Astrocyte (in vitro differentiated cells and primary cell): ENCODE measurements at places on chromosomes 7 and 10.

- no peaks in the 10 kb centered on the region for H3K4me1 ChIP-seq
- no peak overlapping the region for H3K4me3 ChIP-seq
- peaks cover 5% of the 10 kb centered on the region for H3K27me3 ChIP-seq
- no peak overlapping the region for H3K27ac ChIP-seq
These were observed 6.3 kb downstream of the WNT16 start for GRCh38 chr7:121334875-121335648.

GRCh38 chr7:71507680-71508602, 376.0 kb downstream of the GALNT17 start:
- no peaks in the 10 kb centered on the region for H3K4me1 ChIP-seq
- no peak overlapping the region for H3K4me3 ChIP-seq
- H3K27me3 ChIP-seq = no peaks in the 10 kb centered on the region
- H3K36me3 ChIP-seq = no peaks in the 10 kb centered on the region
- DNase-seq = no peak

DNA sequence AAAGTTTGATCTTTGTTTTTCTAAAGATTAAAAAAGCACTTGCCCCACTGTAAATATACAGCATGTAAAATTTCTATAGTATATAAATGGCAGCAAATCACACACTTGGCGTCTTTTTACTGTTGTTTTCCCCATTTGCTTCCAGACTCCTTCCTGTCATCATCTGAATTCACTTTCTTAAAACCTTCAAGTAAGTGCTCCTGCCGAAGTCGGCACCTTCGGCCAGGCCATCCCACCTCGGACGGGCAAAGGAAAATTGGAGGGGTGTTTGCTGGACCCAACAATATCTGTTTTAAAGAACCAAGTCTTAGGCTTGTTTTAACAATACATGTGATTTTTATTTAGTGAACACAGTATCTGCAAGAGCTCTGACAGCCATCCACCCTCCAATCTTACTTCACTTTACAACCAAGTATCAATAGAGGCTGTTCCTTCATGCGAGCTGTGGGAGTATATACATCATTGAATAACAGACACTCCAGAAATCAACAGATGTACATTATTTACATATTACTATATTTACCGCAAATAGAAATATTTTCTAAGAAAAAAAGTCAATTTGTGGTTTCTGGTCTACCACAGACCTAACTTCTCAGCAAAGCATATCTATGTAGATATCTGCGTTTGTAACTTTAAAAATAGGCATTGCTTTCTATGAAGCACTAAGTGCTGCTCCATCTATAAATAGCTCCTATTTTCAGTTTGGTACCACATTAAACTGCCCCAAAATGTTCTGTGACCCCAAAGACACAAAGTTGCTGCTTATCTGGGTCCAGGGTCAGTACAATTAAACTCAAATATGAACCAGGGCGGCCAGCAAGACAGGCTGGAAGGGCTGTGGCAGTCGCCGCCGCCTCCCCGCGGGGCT, 110.7 kb downstream of the CYTH3 start:
- H3K4me3 ChIP-seq = no peak overlapping the region
- H3K4me1 ChIP-seq = peaks cover 2% of the 10 kb centered on the region
- H3K27me3 ChIP-seq = no peaks in the 10 kb centered on the region
- peaks cover 16% of the 10 kb centered on the region for H3K36me3 ChIP-seq
- DNase-seq = no peak

DNA sequence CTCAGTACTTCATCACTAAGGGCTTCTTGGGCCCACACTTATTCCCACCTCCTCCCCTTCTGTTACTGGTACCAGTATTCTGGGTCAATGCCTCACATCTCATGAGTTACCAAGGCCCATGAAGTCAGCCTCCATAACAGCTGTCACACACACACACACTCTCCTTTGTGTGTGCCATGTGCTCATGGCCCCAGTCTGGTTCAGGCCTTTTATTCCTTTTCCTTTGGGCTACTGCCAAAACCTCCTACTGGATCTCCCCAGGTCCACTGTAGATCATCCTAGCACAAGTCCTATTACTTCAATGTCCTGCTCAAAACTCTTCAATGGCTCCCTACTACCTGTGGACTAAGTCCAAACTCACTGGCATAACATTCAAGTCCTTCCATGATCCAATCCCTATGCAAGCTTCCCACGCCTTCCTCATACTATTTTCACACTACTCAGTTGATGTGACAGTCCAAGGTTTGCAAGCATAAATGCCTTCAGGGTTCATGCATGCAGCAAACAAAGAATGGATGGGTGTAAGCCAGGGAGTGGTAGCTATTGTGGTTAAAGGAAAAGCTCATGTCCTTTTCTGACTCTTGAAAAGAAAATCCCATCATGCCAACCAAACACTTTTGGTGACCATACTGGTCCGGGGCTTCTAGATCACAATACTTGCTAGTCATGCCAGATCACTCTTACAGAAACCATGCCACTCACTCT, 68.1 kb downstream of the CCDC6 start:
- no peak for DNase-seq
- H3K4me1 ChIP-seq = no peaks in the 10 kb centered on the region
- H3K27ac ChIP-seq = no peak overlapping the region
- H3K27me3 ChIP-seq = no peaks in the 10 kb centered on the region
- no peak overlapping the region for H3K4me3 ChIP-seq
- H3K36me3 ChIP-seq = peaks cover 4% of the 10 kb centered on the region

DNA sequence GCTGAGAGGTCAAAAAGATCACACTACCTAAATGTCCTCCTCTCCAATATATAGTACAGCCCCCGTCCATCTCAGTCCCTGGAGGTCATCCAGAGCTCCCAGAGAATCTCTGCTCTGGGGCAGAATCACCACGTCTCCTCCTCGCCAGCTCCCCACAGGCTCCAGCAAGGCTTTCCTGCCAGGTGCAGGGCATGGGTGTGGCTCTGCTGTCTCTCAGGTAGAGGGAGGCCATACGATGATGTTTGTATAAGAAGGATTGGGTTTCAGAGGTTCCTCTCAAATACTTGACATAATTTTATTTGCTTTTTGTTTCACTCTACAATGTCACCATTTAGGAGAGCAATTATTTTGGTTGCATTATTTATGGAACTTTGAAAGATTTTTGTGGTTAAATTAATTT, 98.3 kb upstream of the PRSS58 start:
- H3K36me3 ChIP-seq = no peaks in the 10 kb centered on the region
- no peaks in the 10 kb centered on the region for H3K4me1 ChIP-seq
- no peak overlapping the region for H3K27ac ChIP-seq
- H3K4me3 ChIP-seq = no peak overlapping the region

- no peaks in the 10 kb centered on the region for H3K4me1 ChIP-seq
- H3K27me3 ChIP-seq = peaks cover 39% of the 10 kb centered on the region
- DNase-seq = no peak
- H3K4me3 ChIP-seq = no peak overlapping the region
- H3K36me3 ChIP-seq = no peaks in the 10 kb centered on the region
These were observed 1.0 kb upstream of the LRRTM3 start for GRCh38 chr10:66924674-66925345.

DNA sequence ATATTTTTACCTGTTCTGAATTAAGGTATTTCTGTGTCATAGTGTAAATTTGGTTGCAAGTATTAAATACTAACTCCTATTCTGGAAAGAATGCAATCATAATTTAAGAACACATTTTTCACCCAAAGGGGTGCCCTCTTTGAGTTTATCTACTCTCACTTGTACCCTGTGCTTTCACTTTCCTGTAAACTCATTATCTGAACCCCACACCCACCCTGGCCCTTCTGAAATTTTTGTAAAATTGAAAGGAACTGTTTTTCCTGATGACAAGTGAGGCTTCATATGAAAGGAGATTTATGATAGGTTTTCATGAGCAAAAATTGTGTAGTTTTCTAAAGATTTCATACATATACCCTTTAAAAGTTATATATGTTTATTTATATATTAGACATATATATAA, 134.5 kb downstream of the WNT2 start:
- no peaks in the 10 kb centered on the region for H3K27me3 ChIP-seq
- DNase-seq = no peak
- H3K27ac ChIP-seq = no peak overlapping the region

DNA sequence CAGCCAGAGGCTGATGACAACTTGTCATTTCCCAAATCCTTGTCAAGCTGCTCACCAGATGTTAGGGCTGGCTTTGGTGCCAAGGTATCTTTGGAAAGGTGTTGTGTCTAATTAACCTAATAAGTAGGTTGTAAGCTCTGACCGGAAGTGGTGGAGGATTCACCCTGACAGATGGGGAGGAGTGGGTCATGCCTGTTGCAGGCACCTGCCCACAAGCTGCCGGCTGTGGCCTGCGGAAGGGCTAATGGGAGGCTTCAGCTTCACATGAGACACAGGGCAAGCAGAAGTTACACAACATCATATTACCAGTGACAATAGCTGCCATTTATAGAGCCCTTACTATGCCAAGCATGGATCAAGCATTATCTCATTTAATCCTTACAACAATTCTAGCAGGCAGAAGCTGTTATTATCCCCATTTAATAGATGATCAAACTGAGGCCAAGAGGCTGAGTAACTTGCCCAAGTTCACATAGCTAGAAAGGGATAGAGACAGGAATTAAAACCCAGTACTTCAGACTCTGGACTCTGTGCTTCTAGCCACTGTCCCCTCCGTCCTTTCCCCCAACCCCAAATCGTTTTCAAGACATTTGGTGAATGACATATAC, 63.1 kb upstream of the DUSP5 start:
- H3K4me1 ChIP-seq = no peaks in the 10 kb centered on the region
- H3K27me3 ChIP-seq = no peaks in the 10 kb centered on the region
- no peaks in the 10 kb centered on the region for H3K36me3 ChIP-seq
- DNase-seq = no peak
- H3K4me3 ChIP-seq = no peak overlapping the region
- H3K27ac ChIP-seq = no peak overlapping the region

DNA sequence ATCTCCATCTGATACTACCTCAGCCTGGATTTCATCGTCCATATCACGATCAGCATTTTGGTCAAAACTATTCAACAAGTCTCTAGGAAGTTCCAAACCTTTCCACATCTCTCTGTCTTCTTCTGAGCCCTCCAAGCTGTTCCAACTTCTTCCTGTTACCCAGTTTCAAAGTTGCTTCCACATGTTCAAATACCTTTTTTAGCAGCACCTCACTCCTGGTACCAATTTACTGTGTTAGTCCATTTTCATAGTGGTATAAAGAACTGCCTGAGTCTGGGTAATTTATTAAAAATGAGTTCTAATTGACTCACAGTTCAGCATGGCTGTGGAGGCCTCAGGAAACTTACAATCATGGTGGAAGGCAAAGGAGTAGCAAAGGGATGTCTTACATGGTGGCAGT, 41.1 kb upstream of the PPP1R3A start:
- no peaks in the 10 kb centered on the region for H3K27me3 ChIP-seq
- H3K27ac ChIP-seq = no peak overlapping the region
- H3K4me3 ChIP-seq = no peak overlapping the region

DNA sequence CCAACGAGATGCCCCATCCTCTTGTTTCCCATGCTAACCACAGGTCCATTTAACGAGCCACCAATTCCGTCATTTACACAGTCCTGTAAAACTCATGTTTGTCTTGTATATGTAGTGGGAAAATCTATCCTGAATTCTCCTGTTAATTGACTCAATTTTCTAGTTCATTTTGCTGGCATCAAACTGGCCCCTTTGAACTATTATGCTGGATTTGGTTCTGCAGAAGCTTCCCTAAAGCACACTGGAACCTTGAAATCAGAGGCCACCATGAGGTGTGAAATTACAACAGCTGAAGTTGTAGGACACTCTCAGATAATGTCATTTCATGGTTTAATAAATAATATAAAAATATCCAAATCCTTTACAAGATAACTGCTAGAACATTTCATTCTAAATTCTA, 129.8 kb upstream of the AKR1E2 start:
- no peak for DNase-seq
- peaks cover 6% of the 10 kb centered on the region for H3K4me1 ChIP-seq
- H3K36me3 ChIP-seq = no peaks in the 10 kb centered on the region
- no peak overlapping the region for H3K4me3 ChIP-seq
- H3K27ac ChIP-seq = no peak overlapping the region
- no peaks in the 10 kb centered on the region for H3K27me3 ChIP-seq

DNA sequence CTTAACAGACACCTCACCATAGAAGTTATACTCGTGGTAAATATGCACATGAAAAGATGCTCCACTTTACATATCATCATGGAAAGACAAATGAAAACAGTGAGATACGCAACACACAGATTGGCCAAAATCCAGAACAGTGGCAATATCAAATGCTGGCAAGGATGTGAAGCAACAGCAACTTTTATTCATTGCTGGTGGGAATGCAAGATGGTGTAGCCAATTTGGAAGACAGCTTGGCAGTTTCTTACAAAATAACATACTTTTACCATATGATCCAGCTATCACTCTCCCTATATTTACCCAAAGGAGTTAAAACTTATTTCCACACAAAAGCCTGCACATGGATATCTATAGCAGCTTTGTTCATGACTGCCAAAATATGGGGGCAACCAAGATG, 46.4 kb downstream of the SGCE start:
- H3K27ac ChIP-seq = no peak overlapping the region
- no peak for DNase-seq
- no peak overlapping the region for H3K4me3 ChIP-seq

GRCh38 chr7:24157666-24158065, 126.3 kb upstream of the NPY start:
- H3K4me3 ChIP-seq = no peak overlapping the region
- H3K27me3 ChIP-seq = no peaks in the 10 kb centered on the region
- H3K36me3 ChIP-seq = no peaks in the 10 kb centered on the region
- DNase-seq = no peak

DNA sequence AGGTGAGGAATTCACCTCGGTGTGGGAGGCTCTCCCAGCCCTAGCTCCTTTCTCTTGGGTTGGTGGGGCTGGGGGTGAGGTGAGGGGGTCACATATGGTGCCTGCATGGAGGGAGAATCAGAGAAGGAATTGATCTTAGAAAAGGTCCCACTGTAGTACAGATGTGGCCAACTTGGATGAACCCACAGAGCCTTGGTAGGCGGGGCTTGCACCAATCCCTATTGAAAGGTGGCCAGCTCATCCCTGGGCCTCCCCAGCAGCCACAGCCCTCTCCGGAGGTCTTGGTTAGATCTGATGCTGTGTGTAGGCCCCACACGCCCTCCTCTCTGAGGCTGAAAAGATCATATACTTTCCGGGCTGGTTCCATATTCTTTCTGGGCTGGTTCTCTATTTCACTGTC, 19.0 kb downstream of the HKDC1 start:
- no peak overlapping the region for H3K27ac ChIP-seq
- no peaks in the 10 kb centered on the region for H3K27me3 ChIP-seq
- no peak overlapping the region for H3K4me3 ChIP-seq
- H3K4me1 ChIP-seq = peaks cover 15% of the 10 kb centered on the region
- DNase-seq = no peak

- H3K4me3 ChIP-seq = no peak overlapping the region
- no peaks in the 10 kb centered on the region for H3K4me1 ChIP-seq
- H3K27ac ChIP-seq = no peak overlapping the region
- DNase-seq = no peak
- no peaks in the 10 kb centered on the region for H3K27me3 ChIP-seq
- peaks cover 2% of the 10 kb centered on the region for H3K36me3 ChIP-seq
These were observed 157.9 kb upstream of the INSYN2A start for GRCh38 chr10:127354255-127354654.

GRCh38 chr7:37162106-37162505, 286.6 kb downstream of the ELMO1 start:
- H3K27ac ChIP-seq = no peak overlapping the region
- no peaks in the 10 kb centered on the region for H3K27me3 ChIP-seq
- no peak for DNase-seq
- no peak overlapping the region for H3K4me3 ChIP-seq
- no peaks in the 10 kb centered on the region for H3K36me3 ChIP-seq
- H3K4me1 ChIP-seq = no peaks in the 10 kb centered on the region
